ENCODE measurements at places on chromosomes 3 and 15. TPM values are rescaled to one million over a fixed set of nuclear protein-coding genes. Genes with fewer than 3 reads are reported as not detected.

- no peaks in the 10 kb centered on the region for H3K27me3 ChIP-seq
- H3K4me3 ChIP-seq = no peak overlapping the region
- H3K4me1 ChIP-seq = no peaks in the 10 kb centered on the region
- no peak overlapping the region for H3K27ac ChIP-seq
Observed at GRCh38 chr3:62093025-62093424, 280.3 kb downstream of the FEZF2 start.

DNA sequence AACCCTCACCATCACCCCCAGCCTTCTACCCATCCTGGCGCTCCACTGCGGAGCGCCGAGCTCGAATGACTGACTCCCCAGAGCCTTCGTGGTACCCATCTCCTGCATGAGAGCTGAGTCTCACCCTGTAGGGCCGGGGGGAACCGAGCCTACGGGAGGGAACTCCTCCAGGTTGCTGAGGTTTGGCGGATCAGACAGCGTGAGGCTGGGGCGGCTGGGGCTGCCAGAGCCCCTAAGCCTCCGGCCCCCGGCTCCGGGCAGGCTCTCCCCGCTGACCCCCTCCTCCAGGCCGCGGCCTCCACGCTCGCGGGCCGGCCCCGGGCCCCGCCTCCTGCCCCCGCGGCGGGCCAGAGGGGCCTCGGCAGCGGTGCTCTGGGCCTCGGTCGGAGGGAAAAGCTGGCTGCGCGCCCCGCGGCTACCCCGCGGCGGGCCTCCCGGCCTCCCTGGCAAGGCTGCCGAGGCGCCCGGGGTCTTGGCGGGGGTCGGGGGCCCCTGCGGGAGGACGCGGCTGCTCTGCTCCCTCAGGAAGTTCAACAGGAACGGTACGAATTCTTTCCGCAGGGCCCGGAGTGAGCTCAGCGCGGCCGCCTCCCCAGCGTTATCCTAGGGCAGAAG is 643 bp downstream of the CDAN1 start:
- peak overlapping the region; percentile 72 for H3K4me3 ChIP-seq
- H3K36me3 ChIP-seq = no peaks in the 10 kb centered on the region
- peak overlapping the region; percentile 87 for H3K27ac ChIP-seq
- peak; percentile 15 for DNase-seq

GRCh38 chr3:191240486-191240885 is 41.4 kb downstream of the OSTN start:
- H3K4me3 ChIP-seq = no peak overlapping the region
- H3K27ac ChIP-seq = no peak overlapping the region
- no peak for DNase-seq
- no peaks in the 10 kb centered on the region for H3K27me3 ChIP-seq
- H3K4me1 ChIP-seq = no peaks in the 10 kb centered on the region
- H3K36me3 ChIP-seq = no peaks in the 10 kb centered on the region

DNA sequence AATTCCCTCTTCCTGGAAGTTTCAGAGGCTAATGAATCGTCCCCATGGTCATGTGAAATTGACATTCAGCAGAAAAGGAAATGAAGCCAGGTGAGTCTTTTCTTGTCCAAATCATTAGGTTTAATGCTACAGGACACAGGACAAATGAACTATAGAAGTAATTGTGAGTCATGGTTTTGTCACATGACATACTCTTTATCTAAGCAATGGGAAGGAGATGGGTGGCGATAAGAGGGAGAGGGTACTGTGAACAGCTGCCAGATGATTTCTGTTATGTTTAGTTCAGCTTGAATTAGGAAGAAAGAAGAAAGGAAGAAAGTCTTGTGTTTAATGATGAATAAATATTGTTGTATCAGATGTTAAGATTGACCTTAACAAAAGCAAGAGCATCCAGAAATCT is 515.4 kb upstream of the ZNF717 start:
- H3K4me3 ChIP-seq = no peak overlapping the region
- DNase-seq = no peak

- no peak overlapping the region for H3K4me3 ChIP-seq
- H3K27ac ChIP-seq = no peak overlapping the region
- H3K27me3 ChIP-seq = peaks cover 7% of the 10 kb centered on the region
- H3K4me1 ChIP-seq = no peaks in the 10 kb centered on the region
- no peaks in the 10 kb centered on the region for H3K36me3 ChIP-seq
- DNase-seq = no peak
Observed at GRCh38 chr15:92306663-92307062, 87.0 kb upstream of the ST8SIA2 start.

- no peaks in the 10 kb centered on the region for H3K4me1 ChIP-seq
- no peak overlapping the region for H3K27ac ChIP-seq
- DNase-seq = no peak
- no peaks in the 10 kb centered on the region for H3K36me3 ChIP-seq
Observed at GRCh38 chr3:41478278-41478677, 279.0 kb downstream of the CTNNB1 start.

GRCh38 chr3:159091936-159092335 is 290.1 kb downstream of the MFSD1 start:
- H3K4me3 ChIP-seq = no peak overlapping the region
- H3K27me3 ChIP-seq = no peaks in the 10 kb centered on the region
- no peak for DNase-seq
- no peaks in the 10 kb centered on the region for H3K4me1 ChIP-seq
- H3K27ac ChIP-seq = no peak overlapping the region

GRCh38 chr3:149934524-149934923 is 36.2 kb downstream of the PFN2 start:
- DNase-seq = peak; percentile 47
- H3K36me3 ChIP-seq = no peaks in the 10 kb centered on the region
- peaks cover 12% of the 10 kb centered on the region for H3K4me1 ChIP-seq
- H3K4me3 ChIP-seq = no peak overlapping the region
- no peaks in the 10 kb centered on the region for H3K27me3 ChIP-seq
- no peak overlapping the region for H3K27ac ChIP-seq

GRCh38 chr3:179045719-179046402 is 25.7 kb downstream of the ZMAT3 start:
- H3K4me1 ChIP-seq = no peaks in the 10 kb centered on the region
- H3K27me3 ChIP-seq = no peaks in the 10 kb centered on the region
- H3K36me3 ChIP-seq = no peaks in the 10 kb centered on the region
- H3K4me3 ChIP-seq = no peak overlapping the region
- H3K27ac ChIP-seq = no peak overlapping the region

DNA sequence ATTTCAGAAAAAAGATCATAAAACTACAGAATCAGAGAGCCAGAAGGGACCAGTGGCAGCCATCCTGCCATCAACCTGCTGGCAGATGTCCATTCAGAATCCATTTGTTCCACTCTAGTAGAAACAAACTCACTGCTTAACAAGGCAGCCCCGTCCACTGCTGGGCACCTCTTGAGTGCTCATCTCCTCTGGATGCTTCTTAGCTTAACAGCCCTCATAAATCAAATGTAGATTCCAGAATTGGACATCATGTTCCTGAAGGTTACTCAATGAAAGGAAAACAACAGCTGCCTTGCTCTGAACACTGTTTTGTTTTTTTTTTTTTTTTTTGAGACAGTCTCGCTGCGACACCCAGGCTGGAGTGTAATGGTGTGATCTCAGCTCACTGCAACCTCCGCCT is 37.3 kb downstream of the ABCC5 start:
- H3K27me3 ChIP-seq = no peaks in the 10 kb centered on the region
- no peak overlapping the region for H3K4me3 ChIP-seq
- no peak overlapping the region for H3K27ac ChIP-seq
- no peaks in the 10 kb centered on the region for H3K36me3 ChIP-seq

DNA sequence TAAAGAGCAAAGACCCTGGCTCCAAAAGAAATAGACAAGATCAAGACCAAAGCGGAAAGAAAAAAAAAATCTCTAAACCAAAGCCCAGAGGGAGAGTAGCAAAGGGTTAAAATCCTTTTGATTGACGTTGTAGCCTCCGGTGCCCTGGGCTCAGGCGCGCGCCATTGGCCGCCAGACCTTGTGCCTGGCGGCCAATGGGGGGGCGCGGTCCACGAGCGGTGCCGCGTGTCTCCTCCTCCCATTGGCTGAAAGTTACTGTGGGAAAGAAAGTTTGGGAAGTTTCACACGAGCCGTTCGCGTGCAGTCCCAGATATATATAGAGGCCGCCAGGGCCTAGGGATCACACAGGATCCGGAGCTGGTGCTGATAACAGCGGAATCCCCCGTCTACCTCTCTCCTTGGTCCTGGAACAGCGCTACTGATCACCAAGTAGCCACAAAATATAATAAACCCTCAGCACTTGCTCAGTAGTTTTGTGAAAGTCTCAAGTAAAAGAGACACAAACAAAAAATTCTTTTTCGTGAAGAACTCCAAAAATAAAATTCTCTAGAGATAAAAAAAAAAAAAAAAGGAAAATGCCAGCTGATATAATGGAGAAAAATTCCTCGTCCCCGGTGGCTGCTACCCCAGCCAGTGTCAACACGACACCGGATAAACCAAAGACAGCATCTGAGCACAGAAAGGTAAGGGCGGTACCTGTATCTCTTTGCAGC is at the start of gene HES1:
Gene HES1 (plus strand): TSS at position 343 of the 713 bp plus-strand sequence. CDS start 233 bp downstream, at position 576.
- peak within 1 kb of the TSS; percentile 58 for H3K4me3 ChIP-seq
- H3K4me1 ChIP-seq = peaks cover 10% of the 10 kb centered on the region

- no peaks in the 10 kb centered on the region for H3K27me3 ChIP-seq
- peaks cover 11% of the 10 kb centered on the region for H3K4me1 ChIP-seq
- peak overlapping the region; percentile 60 for H3K27ac ChIP-seq
Observed at GRCh38 chr3:188578576-188579363, 424.8 kb downstream of the LPP start.

DNA sequence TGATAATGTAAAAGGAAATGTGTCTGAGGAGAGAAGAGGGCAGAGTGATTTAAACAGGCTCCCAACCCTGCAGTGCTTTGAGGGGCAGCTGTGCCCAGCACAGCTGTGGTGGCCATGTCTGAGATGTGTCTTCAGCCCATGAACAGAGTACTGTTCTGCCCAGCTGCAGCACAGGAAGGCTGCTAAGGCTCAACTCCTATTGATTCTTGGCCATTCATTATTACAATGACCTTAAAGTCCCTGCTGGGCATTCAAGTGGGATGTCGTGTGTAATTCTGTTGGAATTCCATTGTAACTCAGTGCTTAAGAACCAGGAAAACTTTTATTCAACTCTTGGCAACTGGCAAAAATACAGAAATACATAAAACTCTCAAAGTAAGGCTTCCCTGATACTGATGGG is 229.3 kb downstream of the MCTP2 start:
- H3K36me3 ChIP-seq = no peaks in the 10 kb centered on the region
- H3K27me3 ChIP-seq = no peaks in the 10 kb centered on the region
- no peak for DNase-seq
- no peak overlapping the region for H3K27ac ChIP-seq

GRCh38 chr3:26345613-26346012 is 277.0 kb upstream of the LRRC3B start:
- H3K27me3 ChIP-seq = no peaks in the 10 kb centered on the region
- H3K36me3 ChIP-seq = no peaks in the 10 kb centered on the region
- no peaks in the 10 kb centered on the region for H3K4me1 ChIP-seq
- DNase-seq = no peak
- H3K27ac ChIP-seq = no peak overlapping the region

- DNase-seq = no peak
- no peak overlapping the region for H3K4me3 ChIP-seq
- no peak overlapping the region for H3K27ac ChIP-seq
- H3K36me3 ChIP-seq = no peaks in the 10 kb centered on the region
- no peaks in the 10 kb centered on the region for H3K4me1 ChIP-seq
Observed at GRCh38 chr15:85849946-85850345, 55.2 kb upstream of the KLHL25 start.

DNA sequence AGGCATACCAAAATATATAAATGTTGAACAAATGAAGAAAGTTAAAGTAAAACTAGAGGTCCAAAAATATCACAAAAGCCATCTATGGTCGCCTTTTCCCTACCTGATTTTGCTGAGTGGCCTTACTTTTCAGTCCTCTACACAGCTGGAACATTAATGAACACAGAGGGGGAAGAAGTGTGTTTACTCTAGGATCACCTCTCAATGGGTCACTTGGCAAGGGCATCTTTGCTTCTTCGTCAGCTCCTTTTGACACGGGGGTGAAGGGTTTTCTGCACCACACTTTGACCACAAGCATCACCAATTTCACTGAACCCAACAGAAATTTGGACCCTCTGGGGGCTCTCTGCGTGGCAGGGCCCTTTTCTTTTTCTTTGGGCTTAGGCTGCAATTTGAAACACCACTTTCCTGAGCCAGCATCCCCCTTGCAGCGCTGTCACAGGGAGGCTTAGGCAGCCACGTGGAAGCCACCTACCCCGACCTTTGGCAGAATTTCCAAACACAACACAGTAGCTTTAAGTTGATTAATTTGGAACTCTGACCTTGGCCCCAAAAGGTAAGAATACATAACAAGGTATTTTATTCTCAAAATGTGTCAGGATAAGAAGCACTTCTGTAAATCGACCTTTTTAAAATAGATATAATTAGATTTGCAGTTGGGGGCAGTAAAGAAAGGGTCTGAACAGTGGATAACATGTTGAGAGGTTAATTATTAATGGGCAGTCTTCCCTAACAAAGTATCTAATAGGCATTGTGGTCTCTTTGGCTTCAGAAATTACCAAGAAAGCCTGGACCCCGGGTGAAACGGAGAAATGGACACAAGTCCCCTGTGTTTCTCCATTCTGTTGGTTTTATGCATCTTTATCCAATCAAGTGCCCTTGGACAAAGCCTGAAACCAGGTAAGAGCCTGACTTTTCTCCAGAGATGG is at the start of gene LIPC:
Gene LIPC (plus strand): TSS at position 771 of the 929 bp plus-strand sequence. CDS start 42 bp downstream, at position 813.
- H3K4me1 ChIP-seq = peaks cover 14% of the 10 kb centered on the region
- DNase-seq = no peak
- H3K27me3 ChIP-seq = no peaks in the 10 kb centered on the region
- no peak within 1 kb of the TSS for H3K4me3 ChIP-seq
- no peak within 1 kb of the TSS for H3K27ac ChIP-seq

GRCh38 chr3:34675383-34676120 is 877.1 kb downstream of the PDCD6IP start:
- H3K36me3 ChIP-seq = no peaks in the 10 kb centered on the region
- no peak for DNase-seq
- H3K27ac ChIP-seq = no peak overlapping the region
- H3K4me3 ChIP-seq = no peak overlapping the region
- no peaks in the 10 kb centered on the region for H3K4me1 ChIP-seq
- H3K27me3 ChIP-seq = no peaks in the 10 kb centered on the region

GRCh38 chr3:72601060-72601459 is 247.2 kb downstream of the SHQ1 start:
- no peak overlapping the region for H3K4me3 ChIP-seq
- H3K27ac ChIP-seq = no peak overlapping the region
- DNase-seq = no peak
- H3K4me1 ChIP-seq = no peaks in the 10 kb centered on the region

DNA sequence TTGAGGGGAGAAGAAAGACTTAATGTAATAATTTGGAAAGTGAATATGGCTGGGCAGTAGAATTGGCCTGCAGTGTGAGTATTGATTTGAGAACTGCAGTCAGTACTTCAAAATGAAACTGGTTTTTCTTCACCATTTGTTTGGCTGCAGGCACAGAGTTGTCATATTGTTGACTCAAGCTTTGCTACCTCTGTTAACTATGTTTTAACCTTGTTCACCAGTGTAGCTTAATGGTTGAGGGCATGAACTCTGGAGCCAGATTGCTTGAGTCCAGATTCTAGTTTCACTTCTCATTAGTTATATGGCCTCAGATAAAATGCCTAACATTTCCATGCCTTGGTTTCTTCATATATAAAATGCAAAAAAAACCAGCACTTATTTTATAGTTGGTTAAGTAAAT is 64.1 kb downstream of the CFAP44 start:
- H3K4me1 ChIP-seq = no peaks in the 10 kb centered on the region
- H3K27me3 ChIP-seq = no peaks in the 10 kb centered on the region
- H3K4me3 ChIP-seq = no peak overlapping the region
- no peaks in the 10 kb centered on the region for H3K36me3 ChIP-seq
- DNase-seq = no peak
- H3K27ac ChIP-seq = no peak overlapping the region

TRIM42 gene
- not detected for total RNA-seq

PPP1R14D gene
- total RNA-seq = not detected

ITIH1 gene
- 0.38 TPM for total RNA-seq

CHRNA7 gene
- total RNA-seq = 0.17 TPM

CTDSPL gene
- 15.8 TPM for total RNA-seq

GOLGA6D gene
- total RNA-seq = not detected
